ENCODE measurements at places on chromosomes 4 and X.

GRCh38 chrX:21781525-21781924 is 23.6 kb upstream of the SMPX start:
- no peak for DNase-seq

DNA sequence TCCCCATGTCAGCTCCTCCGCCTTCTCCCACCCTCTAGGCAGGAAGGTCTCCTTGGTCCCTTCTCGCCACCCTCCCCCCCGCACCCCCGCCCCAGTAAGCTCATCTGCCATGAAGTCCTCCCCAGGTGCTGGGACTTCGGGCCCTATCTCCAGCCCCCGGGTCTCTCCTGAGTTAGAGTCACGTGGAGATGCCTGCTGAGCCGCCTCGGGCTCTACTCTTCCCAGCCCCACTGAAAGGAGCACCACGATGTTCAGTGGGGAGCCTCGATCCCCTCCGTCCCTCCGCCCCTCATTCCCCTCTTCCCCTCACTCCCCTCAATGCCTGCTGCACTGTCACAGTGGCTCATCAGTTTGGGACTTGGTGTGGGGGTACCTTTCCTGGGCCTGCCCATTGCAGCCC is 3.9 kb downstream of the HTRA3 start:
- no peak for DNase-seq

DNA sequence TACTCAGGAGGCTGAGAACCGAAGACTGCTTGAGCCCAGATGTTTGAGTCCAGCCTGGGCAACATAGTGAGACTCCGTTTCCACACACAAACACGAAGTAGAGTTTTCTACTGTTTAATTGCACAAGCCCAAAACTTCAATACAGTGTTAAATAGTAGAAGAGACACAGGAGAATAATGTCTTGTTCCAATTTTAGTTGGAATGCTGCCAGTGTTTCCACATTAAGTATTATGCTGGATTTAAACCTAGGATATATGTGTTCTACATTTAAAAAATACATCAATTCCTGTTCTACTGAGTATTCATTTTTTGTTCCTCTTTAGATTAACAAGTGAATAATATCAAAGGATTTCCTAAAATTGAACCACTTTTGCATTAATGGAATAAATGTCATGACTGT is 91.3 kb downstream of the LCORL start:
- DNase-seq: no peak

GRCh38 chr4:27327421-27328181 is 467.0 kb downstream of the STIM2 start:
- no peak for DNase-seq

DNA sequence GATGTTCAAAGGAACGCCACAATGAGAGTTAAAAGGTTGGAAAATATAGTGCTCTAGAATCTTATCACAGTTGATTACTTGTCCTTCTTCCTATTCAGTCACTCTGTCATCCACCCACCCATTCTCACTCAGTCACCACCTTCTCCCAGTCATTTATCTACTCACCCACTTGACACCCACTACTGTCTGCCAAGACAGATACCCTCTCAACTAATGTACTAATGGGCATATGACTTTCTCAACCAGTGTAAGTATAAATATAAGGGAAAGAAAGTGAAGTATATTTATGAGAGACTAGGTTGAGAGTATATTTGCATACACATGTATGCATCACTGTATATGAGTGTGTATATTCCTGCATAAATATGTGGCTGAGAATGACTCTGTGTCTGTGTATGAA is 20.0 kb downstream of the MID2 start:
- DNase-seq: no peak

GRCh38 chr4:179605196-179605595 is 2163.0 kb upstream of the AGA start:
- no peak for DNase-seq

GRCh38 chr4:139575072-139575471 is 19.1 kb upstream of the SETD7 start:
- DNase-seq: no peak

- no peak for DNase-seq
These were observed 42.6 kb downstream of the SHROOM4 start for GRCh38 chrX:50771382-50771781.

GRCh38 chr4:125097729-125098128 is 217.0 kb upstream of the FAT4 start:
- DNase-seq: no peak

- DNase-seq: no peak
These were observed 7.0 kb downstream of the CYBB start for GRCh38 chrX:37786624-37787422.

- peak; percentile 22 for DNase-seq
These were observed 79.6 kb downstream of the SMIM20 start for GRCh38 chr4:25993395-25994185.

DNA sequence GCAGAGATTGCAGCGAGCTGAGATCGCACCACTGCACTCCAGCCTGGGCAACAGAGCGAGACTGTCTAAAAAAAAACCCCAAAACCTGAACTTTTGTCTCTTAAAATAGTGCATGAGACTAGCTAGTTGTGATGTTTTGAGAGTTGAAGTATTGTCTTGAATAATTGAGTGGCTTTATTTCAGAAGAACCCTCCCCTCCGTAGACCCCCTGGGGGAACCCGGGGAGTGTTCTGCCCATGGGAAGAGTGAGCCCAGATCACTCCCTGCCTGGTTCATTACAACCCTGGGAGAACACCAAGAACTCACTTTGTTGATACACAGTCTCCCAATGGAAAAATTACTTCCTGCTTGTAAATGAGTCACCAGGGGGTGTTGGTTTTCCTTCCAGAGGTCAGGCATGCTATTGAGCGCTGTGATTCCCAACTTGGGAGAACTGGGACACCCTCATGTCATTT is 65.3 kb upstream of the SHISA3 start:
- DNase-seq: no peak

- no peak for DNase-seq
These were observed 2.9 kb downstream of the AR start for GRCh38 chrX:67546496-67547423.

DNA sequence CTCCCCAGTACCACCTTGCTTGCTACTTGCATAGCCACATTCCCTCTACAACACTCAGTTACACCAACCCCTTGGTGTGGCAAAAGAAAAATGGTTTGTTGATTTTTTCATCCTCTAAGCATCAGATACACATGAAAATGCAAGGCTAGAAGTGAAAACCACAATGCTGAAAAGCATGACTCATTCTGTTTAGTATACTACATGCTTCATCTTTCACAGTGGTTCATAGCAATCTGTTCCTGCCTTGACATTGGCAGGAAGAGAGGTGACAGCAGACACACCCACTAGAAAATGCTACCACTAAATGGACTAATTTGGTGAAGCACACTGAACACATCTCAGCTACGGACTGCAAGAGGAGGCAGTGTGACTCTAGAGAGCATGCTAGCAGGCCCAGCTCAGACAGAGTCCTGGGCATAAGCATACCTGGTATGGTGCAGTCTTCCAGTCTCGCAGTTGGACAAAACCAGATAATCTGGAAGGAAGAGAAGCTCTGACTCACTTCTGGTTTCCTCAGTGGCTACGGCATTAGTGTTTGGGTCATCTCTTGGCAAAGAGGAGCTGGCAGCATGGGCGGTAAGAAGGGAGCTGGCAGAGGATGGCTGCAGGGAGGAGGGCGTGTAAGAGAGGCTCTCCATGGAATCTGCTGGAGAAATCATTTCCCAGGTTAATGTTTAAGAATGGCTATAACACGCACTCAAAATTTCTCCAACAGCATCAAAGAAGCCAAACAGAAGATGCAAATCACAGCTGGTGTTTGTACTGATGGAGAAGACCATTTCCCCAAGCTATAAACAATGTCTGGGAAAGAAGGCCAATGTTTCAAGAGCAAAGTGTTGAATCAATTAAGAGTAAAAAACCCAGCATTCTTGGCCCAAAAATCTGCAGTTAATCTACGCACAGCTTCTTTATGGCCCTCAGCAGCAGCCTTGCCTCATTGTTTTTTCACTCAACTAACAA is 37.8 kb downstream of the GAB3 start:
- peak; percentile 19 for DNase-seq

- no peak for DNase-seq
These were observed 5.5 kb upstream of the S100P start for GRCh38 chr4:6687947-6688878.

Data from GM19239 (cell line).